ENCODE measurements at places on chromosomes 1 and 21.

GRCh38 chr1:57483954-57484353 is 60.1 kb upstream of the DAB1 start:
- DNase-seq: peak; percentile 38

GRCh38 chr21:33019885-33020557 is 5.7 kb upstream of the OLIG2 start:
- no peak for DNase-seq

DNA sequence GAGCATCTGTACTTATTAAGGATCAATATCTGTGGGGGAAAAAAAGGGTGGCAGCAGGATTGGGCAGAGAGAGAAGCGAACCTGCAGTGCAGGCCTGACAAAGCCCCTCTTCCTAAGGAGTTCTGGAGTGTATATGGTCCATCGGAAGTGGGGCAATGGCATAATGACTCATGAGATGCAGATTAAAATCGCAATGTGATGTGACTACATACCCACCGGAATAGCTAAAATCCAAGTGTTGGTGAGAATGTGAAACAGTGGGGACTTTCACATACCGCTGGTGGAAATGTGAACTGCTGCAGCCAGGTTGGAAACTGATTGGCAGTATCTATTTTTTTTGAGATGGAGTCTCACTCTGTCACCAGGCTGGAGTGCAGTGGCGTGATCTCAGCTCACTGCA is 8.2 kb upstream of the CREG1 start:
- no peak for DNase-seq

DNA sequence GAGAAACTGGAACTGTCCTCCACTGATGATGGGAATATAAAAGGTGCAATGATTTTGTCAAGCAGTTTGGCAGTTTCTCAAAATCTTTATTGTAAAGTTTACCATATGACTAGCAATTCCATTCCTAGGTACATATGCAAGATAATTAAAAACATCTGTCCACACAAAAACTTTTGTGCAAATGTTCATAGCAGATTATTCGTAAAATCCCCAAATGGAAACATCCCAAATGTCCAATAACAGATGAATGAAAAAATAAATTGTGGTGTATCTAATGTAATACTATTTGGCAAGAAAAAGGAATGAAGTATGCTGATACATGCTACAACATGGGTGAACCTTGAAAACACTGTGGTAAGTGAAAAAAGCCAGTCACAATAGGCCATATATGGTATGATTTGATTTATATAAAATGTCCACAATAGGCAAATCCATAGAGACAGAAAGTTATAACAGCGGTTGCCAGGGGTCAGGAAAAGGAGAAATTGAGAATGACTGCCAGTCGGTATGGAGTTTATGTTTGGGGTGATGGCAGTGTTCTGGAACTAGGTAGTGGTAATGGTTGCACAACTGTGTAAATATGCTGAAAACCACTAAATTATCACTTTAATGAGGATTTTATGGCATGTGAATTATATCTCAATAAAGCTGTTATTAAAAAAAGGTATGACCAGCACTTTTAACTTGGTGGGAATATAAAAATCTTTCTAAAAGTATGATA is 81.7 kb upstream of the BEND5 start:
- DNase-seq: no peak

- DNase-seq: no peak
These were observed 275.2 kb downstream of the COL11A1 start for GRCh38 chr1:102833151-102833550.

DNA sequence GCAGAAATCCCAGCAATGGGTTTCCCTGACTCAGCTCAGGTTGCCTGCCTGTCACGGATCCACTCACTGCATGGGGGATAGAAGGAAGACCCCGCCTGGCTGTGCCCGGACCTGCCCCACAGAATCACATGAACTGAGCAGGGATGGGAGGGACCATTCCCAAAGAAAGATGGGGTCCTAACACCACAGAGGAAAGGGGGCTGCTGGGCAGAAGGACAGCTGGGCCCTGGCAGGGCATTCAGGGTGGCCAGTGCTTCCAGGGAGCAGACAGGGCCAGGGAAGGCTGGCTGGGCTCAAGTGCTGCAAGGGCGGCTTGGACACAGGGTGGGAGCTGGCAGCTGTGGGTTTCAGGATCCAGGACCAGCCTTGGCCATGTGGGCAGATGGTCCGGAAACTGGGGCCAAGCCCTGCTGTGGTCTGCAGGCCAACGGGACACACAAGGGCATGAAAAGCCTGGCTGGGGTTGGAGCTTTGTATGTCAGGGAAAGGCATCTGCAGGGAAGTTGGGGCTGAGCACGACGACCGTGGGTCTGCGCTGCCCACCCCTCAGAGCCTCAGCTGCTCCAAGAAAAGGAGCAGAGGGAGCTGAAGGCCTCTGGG is 723.9 kb downstream of the PTPRU start:
- no peak for DNase-seq

GRCh38 chr1:36304970-36305914 is 926 bp upstream of the SH3D21 start:
- no peak for DNase-seq

GRCh38 chr1:149885339-149886120 is 13.8 kb upstream of the BOLA1 start:
- peak; percentile 65 for DNase-seq

DNA sequence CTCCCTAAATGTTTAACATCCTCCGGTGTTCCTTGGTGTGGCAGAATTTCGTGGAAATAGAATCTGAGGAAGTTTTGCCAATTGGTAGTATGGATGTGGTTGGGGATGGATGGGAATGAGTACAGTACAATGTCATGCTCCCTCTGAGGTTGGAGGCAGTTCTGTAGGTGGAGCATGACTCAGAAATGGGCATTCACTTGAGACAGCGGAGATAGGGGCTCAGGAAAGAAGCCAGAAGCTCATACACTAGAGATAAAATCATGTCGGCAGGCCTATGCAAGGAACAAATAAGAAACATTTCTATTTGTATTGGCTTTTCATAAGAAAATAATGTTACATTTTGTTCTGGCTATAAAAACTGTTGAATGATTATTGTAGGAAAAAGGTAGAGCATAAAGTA is 196.0 kb downstream of the URB2 start:
- peak; percentile 5 for DNase-seq

GRCh38 chr1:5345556-5345955 is 646.7 kb downstream of the NPHP4 start:
- DNase-seq: no peak

DNA sequence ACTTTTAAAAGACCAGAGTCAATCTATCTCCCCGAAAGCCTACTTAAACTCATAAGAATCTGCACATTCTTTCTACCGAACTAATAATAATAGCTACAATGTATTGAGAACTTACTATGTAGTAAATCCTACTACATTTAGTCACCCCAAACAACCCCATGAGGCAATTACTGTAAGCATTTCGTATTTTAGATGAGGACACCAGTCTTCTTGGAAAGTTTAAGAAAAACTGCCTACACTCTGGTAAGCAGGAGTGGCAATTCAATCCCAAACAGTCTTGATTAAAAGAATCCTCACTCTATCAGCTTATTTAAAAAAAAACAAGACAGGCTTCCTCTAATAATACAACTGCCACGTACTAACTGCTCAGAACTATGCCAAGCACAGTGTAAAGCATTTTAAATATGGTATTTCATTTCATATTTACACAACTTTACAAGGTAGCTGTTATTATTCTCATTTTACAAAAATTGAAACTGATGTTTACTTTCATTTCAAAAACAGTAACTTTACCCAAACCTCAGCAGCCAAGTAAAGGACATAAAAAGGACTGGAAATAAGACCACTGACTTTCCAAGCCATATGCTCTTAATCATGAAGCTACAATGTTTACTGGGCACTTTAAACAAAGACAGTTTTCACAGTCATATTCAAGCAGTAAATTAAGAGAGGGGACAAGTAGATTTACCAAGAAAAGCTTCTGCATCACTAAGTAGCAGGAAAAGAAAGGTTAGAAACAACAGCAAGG is 13.9 kb downstream of the ARID4B start:
- DNase-seq: peak; percentile 38

DNA sequence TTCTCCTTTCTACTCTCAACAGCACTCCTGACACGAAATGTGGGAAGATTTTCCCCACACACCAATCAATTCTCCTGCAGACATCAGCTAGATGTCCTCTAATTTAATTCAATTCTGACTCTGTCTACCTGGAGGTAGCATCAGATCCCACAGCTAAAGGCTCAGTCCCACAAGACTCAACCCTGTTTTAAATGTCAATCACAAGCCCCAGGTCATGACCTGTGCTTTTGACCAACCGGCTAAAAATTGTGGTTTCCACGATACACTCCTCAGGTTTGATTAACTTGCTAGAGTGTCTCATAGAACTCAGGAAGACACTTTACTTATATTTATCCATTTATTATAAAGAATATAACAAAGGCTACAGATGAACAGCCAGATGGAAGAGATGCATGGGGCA is 27.4 kb downstream of the IL23R start:
- no peak for DNase-seq

- no peak for DNase-seq
These were observed 70.3 kb downstream of the LTN1 start for GRCh38 chr21:28922368-28922767.

GRCh38 chr1:168509875-168510791 is 33.7 kb downstream of the XCL2 start:
- no peak for DNase-seq

- DNase-seq: peak; percentile 77
These were observed 3.2 kb downstream of the BTF3L4 start for GRCh38 chr1:52059321-52059720.

DNA sequence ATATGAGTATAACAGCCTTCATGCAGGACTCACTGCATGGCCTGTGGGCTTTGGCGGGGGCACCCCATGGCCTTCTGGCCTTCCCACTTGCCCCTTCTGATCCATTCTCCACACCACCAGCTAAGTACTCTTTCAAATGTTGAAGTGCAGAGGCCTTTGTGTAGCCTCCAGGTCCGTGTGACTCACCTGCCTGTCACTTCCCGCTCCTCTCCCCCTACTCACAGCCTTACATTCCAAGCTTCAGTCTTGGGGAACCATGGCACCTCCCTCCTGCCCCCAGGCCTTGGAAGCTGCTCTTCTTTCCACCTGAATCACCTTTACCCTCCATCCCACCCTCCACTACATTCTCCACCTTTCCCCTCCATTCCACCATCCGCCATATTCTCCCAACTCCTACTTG is 69.6 kb downstream of the PGM1 start:
- DNase-seq: peak; percentile 66

- DNase-seq: peak; percentile 89
These were observed 24.0 kb downstream of the ABCA4 start for GRCh38 chr1:94096797-94097549.

DNA sequence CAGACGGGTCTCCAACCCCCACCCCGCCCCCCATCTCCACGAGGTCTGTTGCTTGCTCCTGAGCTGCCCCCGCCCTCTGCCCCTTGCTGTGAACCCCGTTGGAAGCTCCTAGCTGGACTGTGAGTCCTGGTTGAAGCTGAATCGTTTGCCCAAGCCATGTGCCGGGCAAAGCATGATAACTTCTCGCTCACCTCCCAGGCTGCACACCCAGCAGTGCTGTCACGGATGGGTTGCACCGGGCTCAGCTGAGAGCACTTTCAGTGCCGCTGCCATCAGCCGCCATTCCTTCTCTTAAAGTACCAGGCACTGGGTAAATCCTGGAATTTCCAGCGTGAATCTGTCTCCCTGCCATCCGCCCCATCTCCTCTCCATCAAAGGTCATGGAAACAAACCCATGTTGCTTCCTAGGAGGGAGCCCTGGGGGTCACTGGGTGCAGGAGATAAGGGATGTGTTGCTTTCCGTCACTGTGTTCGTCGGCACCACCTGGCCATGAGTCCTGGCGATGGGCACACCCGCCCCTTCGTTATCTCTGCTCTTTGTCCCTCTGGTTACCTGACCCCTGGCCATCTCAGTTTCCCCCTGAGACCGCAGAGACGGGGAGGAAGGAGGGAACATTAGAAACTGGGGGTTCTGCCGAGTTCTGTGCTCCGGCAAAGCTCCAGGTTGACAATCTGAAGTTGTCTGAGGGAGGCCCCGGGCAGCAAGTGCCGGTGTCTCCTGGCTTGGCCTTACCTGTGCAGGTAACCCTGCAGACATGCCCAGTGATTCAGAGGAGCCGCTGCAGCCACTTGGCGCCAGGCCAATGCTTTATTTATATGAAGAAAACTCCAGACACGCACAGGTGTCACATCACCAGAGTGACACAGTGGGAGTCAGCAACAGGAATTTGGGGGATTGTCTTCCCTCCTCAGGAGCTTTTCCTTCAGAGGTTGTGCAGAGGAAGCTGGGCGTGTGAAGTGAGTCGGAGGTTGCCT is 2.7 kb downstream of the PDE9A start:
- no peak for DNase-seq

DNA sequence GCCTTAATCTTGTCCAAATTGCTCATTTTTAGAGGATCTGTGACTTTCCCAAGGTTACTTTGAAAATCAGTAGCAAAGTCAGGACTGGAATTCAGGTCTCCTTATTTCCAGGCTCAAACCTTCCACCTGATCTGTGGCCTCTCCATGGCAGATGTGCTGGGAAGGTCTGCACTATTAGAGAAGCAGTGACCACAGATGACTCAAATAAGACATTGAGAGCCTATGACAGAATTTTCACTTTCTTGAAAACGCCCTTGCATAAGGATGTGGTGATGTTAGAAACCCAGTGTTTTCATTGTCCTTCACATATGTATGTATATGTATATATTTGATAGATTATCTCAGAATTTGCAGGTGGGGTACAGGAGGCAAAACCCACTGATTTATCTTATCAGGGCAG is 45.3 kb downstream of the TTC39A start:
- DNase-seq: no peak

DNA sequence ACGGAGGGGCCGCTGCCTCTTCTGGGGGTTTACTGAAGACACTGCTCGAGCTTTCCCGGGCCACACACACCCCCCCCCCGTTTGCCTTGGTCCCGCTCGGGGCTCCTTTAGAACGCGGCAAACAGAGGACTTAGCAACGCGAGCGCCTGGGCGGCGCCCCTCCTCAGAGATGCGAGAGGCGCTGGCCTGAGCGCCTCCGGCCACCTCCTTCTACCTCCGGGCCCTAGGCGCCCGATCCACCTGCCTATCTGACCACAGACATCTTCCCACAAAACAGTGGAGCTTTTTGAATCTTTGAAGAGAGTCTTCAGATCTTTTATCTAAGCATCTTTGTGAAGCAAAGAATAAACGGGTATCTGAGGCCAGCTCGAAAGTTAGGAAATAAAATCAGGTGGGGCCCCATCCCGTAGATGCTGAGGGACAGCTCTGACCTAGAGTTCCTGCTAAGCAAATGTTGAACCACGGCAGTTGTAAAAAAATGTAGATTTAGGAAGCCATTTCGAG is 436 bp upstream of the TTLL7 start:
- DNase-seq: peak; percentile 73

- DNase-seq: no peak
These were observed 102.3 kb downstream of the GLIS1 start for GRCh38 chr1:53636621-53637171.

GRCh38 chr1:59521456-59521855 is 224.6 kb downstream of the FGGY start:
- peak; percentile 35 for DNase-seq
